Muscle of back (tissue), 13 donors: ENCODE measurements at places on chromosomes 2 and 18. TPM values are rescaled to one million over a fixed set of nuclear protein-coding genes. Genes with fewer than 3 reads are reported as not detected.

MAPRE3 gene
- polyA plus RNA-seq = 22.2 TPM

RAD51AP2 gene
- polyA plus RNA-seq = 0.17 TPM

DNA sequence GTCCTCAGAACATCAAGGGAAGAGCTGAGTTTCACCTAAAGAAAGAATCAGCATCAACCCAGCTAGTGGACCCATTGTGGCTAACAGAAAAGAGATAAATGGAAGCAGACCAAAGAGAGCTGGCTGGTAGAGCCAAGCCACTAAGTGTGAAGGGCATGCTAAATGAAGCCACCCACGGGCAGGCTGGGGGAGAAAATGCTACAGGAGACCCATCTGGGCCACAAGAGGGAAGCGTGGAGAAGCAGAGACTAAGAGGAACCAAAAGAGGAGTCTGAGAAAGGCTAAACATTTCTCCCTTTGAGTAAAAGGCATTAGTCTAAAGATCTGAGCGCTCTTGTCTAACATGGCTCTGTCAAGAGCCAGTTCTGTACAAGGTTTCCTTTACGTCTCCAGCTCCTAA, 15.8 kb downstream of the CWC22 start:
- DNase-seq = no peak

GRCh38 chr2:75415731-75416130, 145.0 kb downstream of the EVA1A start:
- DNase-seq = no peak

- DNase-seq = no peak
These were observed 57.0 kb downstream of the ZNF519 start for GRCh38 chr18:14075196-14075595.
